Activated CD4-positive, alpha-beta T cell treated with anti-CD3 and anti-CD28 coated beads, Interleukin-2, amount 50 U/mL, for 48 hours (primary cell): ENCODE measurements at places on chromosomes 6 and 20.

DNA sequence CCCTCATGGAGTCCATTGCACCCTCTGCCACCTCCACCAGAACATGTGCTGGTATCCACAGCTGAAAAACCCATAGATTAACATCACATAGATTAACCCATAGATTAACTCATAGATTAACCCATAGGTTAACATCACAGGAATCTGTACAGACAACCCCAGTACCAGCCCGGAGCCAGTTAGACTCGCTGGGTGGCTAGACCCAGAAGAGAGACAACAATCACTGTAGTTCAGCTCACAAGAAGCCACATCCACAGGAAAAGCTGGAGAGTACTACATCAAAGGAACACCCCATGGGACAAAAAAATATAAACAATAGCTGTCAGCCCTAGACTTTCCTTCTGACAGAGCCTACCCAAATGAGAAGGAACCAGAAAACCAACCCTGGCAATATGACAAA lies 25.1 kb downstream of the SERPINB9 start:
- DNase-seq, result no peak

- DNase-seq, result peak; percentile 49
Measured at GRCh38 chr6:44297063-44298038, 15.8 kb downstream of the AARS2 start.

- no peak for DNase-seq
Measured at GRCh38 chr20:20992686-20993360, 113.3 kb downstream of the LINC00237 start.

- DNase-seq, result no peak
Measured at GRCh38 chr6:47846752-47847151, 64.9 kb downstream of the OPN5 start.

DNA sequence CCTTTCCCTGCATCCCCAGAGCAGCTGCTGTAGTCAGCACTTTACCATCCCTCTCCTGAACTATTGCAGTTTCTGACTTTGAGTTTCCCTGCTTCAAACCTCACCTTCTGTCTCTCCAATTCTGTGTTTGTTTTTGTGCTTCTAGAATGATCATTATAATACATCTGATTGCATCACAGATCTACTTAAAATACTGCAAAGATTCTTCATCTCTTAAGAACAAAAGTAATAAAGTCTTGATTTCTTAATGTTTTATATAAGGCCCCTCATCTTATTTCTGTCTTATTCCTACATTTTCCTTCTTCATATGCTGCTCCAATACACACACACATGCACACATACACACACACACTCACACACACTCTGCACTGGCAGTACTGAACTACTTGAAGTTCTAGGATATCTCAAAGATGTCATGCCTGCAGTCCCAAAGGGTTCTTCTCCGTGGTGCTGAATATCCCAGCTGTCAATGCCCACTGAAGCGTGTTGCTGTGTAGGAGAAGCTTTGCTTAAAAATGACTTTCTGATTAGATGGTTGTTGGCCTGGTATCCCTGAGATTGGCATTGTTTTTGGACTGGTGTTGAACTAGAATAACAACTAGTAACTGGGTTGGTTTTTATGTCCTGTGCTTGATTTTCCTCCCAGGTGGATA lies 97.2 kb downstream of the MAP3K4 start:
- DNase-seq, result no peak

GRCh38 chr20:10388597-10388996 lies 45.4 kb downstream of the MKKS start:
- no peak for DNase-seq

GRCh38 chr6:84651583-84651982 lies 112.8 kb downstream of the TBX18 start:
- no peak for DNase-seq

- no peak for DNase-seq
Measured at GRCh38 chr20:24766826-24767622, 182.0 kb upstream of the CST7 start.

DNA sequence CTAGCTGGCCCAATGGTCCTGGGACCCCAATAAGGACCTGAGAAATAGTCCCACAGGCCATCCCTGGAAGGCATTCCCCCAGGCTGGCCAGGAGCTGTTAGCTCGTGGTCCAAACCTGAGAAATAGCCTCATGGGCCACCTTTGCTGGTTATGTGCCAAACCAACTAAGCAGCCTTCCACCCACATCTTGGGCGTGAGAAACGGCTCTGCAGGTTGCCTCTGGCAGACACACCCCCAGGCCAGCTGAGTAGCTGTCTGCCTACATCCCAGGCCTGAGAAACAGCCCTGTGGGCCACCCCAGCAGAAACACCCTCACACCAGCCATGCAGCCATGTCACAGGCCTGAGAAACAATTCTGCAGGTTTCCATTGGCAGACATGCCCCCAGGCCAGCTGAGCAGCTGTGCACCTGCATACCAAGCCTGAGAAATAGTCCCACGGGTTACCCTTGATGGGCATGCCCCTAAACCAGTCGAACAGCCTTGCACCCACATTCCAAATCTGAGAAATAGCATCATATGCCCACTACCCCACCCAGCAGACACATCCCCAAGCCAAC lies 567.8 kb upstream of the ID4 start:
- DNase-seq, result no peak

DNA sequence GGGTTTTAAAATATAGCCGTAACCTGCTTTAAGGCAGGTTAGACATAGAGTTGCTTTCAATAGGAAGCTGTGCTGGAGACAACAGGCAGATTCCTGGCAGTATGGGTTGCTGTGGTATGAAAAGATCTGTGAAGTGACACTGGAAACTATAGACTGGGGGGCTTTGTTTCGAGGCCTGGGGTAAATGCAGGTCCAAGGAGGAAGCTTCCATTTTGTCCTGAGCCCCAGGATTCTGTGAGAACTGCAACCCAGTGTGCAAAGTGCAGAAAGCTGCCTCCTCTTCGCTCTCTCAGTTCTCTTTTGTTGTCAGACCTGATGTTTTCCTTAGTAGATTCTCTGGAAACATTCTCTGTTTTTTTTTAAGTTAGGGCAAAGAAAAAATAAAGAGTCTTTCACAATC lies 86.9 kb downstream of the LYRM4 start:
- no peak for DNase-seq

- DNase-seq, result no peak
Measured at GRCh38 chr6:12022481-12022880, 10.4 kb downstream of the HIVEP1 start.

DNA sequence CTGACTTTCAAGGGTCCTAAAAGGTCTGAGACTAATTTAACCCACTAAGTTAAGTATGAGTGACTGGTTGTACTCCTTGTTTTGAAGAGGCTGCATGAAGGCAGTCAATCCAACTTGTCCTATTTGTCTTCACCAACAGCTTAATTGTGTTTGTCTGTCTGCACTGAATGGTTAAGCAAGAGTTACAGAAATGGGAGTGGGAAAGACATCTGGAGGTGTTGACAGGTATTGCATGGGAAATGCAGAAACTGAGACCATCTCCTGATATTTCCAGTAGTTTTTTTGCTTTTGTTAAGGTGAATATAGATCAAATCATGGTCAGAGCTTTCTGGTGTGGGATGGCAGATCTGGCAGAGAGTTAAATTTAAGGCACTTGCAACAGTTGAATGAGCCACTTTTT lies 6.5 kb downstream of the FUT9 start:
- DNase-seq, result no peak

- no peak for DNase-seq
Measured at GRCh38 chr6:82322386-82322785, 41.2 kb upstream of the TPBG start.

DNA sequence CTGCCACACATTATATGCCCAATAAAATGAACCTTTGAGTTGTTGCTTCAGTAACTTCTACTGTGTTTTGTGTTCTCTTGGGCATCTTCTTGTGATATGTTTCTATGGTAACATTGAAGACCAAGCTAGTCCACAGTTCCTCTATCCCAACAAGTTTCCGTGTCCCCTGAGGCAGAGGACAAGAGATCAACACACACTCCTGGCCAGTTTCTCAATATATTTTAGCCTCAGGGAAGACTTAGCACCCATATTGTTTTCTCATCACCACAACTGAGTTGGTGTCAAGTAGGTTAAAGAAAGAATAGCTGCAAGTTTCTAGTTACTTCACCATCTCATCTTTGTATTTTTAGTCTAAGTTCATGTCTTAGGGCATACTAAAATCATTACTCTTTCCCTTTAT lies 277.5 kb downstream of the UST start:
- no peak for DNase-seq

GRCh38 chr6:34462551-34462971 lies 3.3 kb upstream of the PACSIN1 start:
- no peak for DNase-seq

GRCh38 chr6:144178323-144178722 lies 28.0 kb downstream of the STX11 start:
- DNase-seq, result no peak

GRCh38 chr20:56925831-56926170 lies 296.7 kb downstream of the TFAP2C start:
- DNase-seq, result no peak

DNA sequence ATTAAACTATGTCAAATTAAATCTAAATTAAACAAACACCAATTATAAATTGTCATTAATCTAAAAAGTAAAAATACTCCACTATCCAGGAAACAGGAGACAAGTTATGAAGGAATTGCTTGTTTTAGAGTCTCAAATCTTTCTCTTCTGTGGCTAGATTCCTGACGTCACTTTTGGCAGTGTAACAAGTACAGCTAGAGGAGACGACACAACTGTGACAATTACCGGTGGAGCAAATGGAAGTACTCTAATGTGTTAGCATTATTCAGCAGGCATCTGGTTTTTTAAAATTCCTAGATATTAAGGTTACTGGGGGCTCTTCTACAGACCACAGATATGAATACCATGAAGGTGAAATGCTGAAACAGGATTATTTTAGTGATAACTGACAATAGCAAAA lies 1042.7 kb downstream of the EPHA7 start:
- DNase-seq, result no peak

DNA sequence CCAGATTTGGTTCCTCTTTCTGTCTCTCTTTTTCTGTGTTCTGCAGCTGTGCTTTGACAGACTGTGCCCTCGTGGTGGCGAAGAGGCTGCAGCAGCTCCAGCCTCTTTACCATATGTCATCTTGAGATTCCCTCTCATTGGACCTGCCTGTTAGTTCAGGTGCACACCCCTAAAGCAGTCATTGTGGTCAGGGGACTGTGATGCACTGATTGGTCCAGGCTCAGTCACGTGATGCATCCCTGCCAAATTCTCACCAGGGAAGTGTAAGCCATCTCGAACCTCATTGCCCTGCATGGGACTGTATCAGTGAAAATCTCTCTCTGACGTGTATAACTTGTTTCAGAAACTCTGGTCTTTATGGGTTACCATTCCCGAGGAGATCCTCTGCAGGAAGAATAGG lies 160.3 kb downstream of the EYA2 start:
- DNase-seq, result no peak
